CD4-positive, alpha-beta T cell treated with Interleukin-6 for 4 hours (primary cell): ENCODE measurements at places on chromosomes 12 and 14.

- DNase-seq, result no peak
These were observed 5.4 kb downstream of the LMO3 start for GRCh38 chr12:16600525-16600924.

DNA sequence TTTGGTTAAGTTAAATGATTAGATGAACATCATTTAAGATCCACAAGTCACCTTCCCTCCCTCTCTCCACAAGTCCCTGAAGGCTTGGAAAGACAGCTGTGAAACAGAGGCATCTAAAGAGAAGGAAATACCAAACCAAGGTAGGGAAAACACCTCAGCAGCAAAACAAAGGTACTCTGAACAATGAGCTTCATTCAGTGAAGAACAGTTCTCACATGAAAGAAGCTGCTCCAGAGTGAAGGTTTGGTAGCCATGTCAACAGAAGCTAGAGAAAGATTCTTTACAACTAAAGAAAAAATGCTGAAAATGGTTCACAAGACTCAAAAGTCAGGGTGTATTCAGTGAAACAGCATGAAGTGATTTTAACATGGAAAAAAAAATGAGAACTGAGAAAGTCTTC lies 69.4 kb downstream of the FGD6 start:
- DNase-seq, result no peak

DNA sequence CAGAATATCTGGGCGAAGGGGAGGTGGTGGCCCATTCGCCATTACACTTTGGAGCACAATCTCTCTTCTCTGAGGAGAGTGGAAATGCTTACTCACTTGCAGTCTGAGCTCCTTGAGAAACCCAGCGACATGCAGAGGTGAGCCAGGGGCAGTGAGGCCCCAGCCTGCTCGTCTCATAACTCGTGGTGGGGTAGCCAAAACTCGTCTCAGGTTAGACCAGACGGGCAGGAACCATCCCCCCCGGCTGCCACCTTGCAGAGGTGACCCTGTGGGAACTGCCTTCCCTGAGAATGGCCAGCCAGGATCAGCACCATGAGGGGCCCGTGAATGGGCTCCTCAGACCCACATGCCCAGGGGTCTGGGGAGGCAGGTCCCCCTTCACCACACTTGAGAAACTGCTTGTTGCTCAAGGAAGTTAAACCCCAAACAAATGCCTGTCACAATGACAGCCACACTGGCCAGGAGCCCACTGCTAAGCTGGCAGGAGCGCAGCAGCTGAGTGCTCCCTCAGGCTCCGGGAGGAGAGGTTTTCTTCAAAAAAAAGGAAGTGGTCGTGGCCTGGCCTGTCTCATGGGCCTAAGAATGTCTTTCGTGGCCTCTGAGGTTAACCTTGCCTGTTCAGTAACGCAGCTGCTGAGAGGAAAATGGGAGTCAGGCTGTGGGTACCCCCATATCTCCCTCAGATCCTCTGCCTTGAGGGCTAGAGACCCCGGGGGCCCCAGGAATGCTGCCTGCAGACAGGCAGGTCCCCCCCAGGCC lies 9.2 kb upstream of the ALDH2 start:
- DNase-seq, result no peak

- DNase-seq, result peak; percentile 59
These were observed 80.4 kb downstream of the DUSP16 start for GRCh38 chr12:12482150-12482761.

DNA sequence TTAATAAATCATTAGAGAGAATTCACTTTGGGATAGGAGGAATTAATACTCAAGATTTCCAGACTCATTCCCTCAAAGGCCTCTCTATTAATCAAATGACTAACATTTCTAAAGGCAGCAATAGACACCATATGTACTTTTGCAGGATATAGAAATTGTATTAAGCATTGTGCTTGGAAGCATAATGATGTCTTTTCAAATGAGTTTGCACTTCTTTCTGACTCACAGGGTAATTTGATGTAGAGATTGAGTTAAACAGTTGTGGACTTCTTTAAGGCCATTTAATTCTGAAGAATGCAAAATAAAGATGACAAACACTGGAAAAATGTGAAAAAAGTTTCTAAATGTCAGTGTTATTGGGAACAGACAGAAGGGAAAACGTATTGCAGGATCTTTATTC lies 63.4 kb upstream of the CSRP2 start:
- DNase-seq, result no peak

DNA sequence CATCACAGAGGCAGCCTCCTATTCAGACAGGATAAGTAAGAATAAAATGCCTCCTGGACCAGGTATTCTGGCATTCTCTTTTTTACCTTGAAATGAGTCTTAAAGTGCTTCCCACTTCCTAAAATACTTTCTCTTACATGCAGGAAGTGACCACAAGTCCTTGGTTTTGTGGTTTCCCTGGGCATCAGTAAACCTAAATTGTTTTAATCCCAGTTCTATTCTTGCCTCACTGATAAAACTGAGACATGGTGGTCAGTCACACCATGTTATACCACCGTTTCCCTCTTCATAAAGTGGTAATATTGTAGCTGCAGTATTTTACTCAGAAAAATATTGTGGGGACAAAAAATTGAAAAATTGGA lies 1.2 kb upstream of the SALL2 start:
- DNase-seq, result no peak

- DNase-seq, result no peak
These were observed at the start of gene SLC6A15 for GRCh38 chr12:84912198-84913128. TSS of gene SLC6A15 (minus strand) at chr12:84912799. CDS start at chr12:84892120, 20,679 bp downstream.

- DNase-seq, result no peak
These were observed 56.5 kb upstream of the GPR68 start for GRCh38 chr14:91300957-91301356.

DNA sequence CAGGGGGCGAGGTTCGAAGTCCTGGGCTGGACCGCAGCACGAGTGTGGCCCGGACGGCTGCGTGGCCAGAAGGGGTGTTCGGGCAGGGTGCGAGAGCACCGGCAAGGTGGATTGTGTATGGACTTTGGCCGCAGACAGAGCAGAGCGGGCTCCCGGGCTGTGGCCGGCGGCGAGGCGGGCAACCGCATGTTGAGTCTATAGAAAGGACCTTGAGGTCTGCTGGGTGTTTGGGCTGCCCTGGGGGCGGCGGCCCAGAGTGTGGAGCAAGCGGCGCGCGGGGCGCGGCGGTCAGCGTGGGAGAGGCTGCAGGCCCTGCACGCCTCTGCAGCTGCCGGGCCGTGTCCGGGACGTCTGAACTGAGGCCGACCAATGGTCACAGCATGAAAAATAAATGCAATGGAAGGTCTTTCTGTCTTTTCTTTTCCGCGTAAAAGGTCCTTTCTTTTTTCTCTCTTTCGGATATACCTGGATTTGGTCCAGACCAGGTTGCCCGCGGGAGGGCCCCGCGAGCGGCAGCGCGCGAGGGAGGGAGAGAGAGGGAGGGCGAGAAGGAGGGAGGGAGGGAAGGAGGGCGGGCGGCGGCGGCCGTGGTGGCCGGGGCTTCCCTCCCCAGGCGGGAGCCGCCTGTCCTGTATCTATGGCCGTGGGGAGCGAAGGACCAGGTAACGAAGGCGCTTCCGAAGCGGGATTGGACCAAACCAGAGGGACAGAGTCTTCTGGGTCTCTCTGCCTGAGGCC lies 5.5 kb upstream of the HOXC9 start:
- DNase-seq, result no peak

DNA sequence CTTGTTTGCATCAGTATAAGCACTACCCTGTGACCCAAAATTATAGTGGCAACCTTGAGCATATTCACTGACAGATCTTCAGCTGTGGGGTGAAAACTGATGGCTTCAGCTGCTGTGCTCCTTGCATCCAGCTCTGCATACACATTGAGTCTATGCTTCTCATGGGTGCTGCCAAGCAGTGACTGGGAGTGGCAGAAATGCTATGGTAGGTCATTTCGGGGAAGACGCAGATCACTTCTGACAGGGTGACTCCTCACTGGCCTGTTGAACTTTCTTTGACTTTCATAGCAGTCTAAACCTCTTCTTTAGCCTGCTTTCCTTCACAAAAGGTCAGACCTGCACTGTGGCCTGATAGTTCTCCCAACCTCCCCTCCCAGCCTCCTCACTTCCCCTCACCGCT lies 5.6 kb upstream of the ALDH1L2 start:
- DNase-seq, result no peak

GRCh38 chr12:38389614-38390013 lies 73.0 kb downstream of the ALG10B start:
- DNase-seq, result no peak

GRCh38 chr12:123958462-123958861 lies 14.2 kb downstream of the CCDC92 start:
- DNase-seq, result no peak

DNA sequence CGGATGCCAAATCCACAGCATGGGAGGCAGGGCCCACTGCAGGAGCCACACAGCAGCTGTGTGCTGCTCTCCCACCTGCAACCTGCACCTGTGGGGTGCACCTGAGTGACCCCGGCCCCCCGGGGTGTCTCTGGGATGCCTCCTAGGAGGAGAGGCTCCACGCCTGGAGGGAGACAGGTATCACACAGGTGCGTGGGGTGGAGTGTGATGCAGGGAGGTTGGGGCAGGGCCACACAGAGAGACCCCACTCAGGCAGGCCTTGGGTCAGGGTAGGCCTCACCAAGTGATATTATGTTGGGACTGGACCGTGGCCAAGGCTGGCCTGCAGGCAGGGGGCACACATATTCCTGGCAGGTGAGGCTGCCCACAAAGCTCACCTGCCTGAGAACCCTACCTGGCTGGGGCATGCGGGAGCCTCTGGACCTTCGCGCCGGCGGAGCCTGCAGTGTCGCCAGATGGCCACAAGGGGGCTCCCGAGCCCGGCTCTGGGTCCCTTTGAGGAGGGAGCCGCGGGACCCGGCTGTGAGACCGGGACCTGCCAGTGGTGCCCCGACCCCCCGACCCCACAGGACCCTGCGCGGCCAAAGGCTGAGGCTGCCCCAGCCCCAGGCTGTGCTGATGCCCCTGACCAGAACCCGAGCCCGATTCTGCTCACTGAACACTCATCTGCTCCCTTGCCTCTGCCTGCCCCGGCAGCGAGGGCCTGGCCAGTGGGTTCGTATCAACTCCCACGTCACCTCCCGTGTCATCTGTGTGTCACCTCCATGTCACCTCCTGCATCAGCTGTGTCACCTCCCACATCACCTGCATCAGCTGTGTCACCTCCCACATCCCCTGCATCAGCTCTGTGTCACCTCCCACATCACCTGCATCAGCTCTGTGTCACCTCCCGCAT lies 11.4 kb downstream of the TMEM121 start:
- DNase-seq, result peak; percentile 77

DNA sequence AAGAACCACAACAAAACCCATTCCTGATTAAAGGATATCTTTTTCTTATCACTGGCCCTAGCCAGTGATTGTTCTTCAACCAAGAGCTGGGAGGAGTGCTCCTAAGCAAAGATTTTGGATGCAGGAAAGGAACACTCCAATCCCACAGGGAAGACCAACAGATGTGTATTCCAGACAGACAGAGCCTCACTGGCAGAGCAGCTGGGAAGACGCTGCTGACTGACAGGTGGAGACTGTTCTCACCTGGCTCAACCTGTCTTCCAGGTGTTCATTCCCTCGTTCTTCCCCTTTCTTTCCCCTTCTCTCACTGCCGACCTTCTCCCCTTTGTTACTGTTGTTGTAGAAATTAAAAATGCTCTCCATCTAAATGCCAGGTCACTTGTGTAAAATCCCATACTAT lies 89.7 kb upstream of the CCDC198 start:
- DNase-seq, result no peak

GRCh38 chr12:118368821-118369220 lies 3.9 kb downstream of the TAOK3 start:
- no peak for DNase-seq

- DNase-seq, result no peak
These were observed 509.1 kb downstream of the PCNX1 start for GRCh38 chr14:71416392-71416791.

DNA sequence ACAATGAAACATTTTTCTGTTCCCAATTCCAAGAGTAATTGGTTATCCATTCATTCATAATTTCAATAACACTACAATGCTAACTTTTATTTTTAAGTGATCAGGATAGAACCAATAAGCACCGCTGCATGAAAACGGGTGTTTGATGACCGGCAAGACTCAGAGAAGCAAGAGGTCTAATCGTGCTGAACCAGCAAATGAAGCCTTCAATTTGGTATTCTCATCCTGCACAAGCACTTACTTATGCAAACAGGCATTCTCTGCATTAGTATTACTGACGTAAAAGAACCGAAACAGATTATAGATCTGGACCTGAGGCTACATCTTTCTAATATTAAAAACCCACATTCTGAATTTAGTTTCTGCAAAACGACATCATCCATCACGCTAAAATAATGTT lies 67.7 kb downstream of the RBM19 start:
- no peak for DNase-seq
